T-helper 17 cell (primary cell): ENCODE measurements at places on chromosomes 12 and 14.

DNA sequence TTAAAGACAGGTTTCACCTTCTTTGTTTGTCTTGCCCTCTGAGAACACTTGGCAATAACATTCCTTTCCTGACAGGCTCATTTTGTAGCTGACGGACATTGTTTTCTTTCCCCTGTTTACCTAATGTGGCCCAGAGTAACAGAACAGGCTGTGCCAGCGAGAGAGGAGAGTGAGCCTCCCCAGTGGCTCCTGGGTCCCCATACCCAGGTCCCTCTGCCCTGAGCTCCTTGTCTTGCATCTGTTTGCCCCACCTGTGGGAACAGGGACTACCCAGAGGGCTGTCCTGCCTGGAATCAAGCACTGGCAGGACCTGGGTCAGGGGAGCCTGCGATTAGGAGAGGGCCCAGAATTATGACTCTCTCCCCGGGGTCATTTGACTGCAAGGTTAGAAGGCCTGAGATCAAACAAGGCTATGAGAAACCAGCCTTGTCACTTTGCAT lies 222.9 kb downstream of the ZFP36L1 start:
- DNase-seq, result no peak

GRCh38 chr12:114682106-114682784 lies 1.7 kb downstream of the TBX3 start:
- DNase-seq, result no peak

DNA sequence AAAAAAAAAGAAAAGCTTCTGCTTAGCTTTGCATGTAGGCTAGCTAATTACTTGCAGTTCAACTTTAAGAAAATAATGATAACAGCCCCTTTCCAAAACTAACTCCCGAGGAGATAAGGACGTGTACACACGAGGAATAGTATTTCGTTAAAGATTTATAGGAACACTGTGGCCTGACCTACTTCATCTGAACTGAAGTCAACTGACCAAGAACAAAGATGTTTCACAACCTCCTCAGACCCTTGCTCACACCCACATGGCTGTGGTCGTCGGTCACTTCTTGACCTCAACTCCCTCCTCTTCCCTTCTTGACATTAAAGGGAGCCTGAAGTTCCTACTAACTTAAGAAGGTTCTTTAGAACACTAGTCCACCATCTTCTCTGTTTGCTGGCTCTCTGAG lies 25.3 kb upstream of the FAM181A start:
- DNase-seq, result no peak

DNA sequence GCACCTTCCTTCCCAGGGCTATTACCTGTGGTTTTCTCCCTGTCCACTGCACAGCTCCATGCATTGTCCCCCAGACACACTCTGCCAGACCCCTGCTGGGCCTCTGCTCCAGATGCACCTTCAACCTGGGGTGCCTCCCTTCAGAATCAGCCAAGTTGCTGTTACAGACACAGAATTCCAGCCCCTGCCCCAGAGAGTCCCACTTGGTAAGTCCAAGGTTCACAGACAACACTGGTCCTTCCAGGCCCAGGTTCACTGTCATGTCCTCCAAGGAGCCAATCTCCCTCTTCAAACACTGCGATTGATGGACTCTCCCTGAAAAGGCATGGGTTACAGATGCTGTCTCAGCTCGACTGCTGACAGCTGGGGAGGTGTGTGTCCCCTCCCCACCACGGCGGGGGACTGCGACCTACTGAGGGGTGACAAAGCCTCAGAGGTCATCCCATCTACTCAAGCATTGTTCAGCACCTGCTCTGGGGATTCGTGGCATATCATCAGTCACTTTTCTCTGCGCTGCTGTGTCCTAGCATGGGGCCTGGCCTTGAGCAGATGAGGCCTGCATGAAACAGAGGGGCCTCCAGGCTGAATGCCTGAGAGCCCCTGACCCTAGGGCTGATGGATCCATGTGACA lies 24.3 kb downstream of the CALM1 start:
- DNase-seq, result no peak

GRCh38 chr12:80107221-80107620 lies 7.9 kb downstream of the OTOGL start:
- DNase-seq, result no peak

DNA sequence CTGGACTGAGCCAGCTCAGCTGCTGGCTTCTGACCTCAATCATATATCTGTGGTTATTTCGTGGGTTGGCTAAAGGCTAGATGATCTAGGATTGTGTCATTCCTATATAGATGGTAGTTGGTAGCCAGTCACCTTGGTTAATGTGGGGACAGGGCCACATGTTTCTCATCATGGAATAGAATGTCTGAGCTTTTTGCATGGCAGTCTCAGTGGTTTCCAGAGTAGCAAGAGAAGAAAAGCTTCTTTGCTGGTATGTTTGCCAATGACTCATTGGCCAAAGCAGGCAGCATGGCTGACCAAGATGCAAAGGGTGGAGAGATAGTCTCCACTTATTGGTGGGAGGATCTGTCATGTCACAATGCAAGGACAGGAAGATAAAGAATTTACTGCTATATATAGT lies 746.4 kb upstream of the FLRT2 start:
- no peak for DNase-seq

- no peak for DNase-seq
Observed at GRCh38 chr14:94328196-94328595, 5.1 kb upstream of the SERPINA6 start.
